ENCODE measurements at places on chromosomes 6 and 20. TPM values are rescaled to one million over a fixed set of nuclear protein-coding genes. Genes with fewer than 3 reads are reported as not detected.
A peak's percentile ranks its signal among the peaks of the same experiment; 100 is the strongest.

- no peak overlapping the region for H3K4me3 ChIP-seq
- no peaks in the 10 kb centered on the region for H3K27me3 ChIP-seq
- H3K4me1 ChIP-seq: no peaks in the 10 kb centered on the region
- H3K27ac ChIP-seq: no peak overlapping the region
- no peak for DNase-seq
Measured at GRCh38 chr6:11598687-11599086, 61.1 kb downstream of the TMEM170B start.

DNA sequence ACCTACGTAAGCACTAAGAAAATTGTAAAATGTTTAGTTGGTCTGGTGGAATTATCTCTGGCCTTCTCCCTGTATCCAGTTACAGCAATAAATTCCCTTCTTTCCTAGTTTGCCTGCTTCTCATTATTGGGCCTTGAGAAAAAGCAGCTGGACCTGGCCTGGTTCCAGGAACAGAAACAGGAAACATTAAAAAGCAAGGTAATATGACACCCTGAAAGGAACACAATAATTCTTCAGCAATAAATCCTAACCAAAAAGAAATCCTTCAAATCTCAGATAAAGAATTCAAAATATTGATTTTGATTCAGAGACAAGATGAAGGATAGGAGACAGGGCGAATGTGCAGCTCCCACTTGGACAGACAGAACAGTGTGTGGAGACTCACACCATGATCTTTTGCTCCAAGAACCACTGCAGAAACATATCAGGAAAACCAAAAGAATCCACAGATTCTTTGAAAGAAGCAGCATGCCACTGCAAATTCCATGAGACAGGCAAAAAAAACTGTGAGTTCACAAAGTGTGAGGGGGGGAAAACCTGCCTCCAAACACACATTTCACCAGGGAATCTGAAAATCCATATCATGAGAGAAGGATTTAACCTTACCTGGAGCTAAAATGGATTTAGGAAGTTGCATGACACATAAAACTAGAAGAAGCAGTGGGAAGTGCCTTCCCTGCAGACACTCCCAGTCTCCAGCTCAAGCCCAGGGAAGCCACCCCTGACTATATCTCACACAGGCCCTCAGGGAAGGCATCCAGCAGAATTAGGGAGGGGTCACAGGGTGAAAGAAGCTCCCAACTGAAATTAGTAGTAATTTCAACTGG lies 28.9 kb downstream of the TREM1 start:
- H3K4me3 ChIP-seq: no peak overlapping the region
- no peaks in the 10 kb centered on the region for H3K36me3 ChIP-seq
- no peaks in the 10 kb centered on the region for H3K4me1 ChIP-seq
- H3K27me3 ChIP-seq: no peaks in the 10 kb centered on the region

GRCh38 chr20:63080811-63081210 lies 74.0 kb upstream of the BHLHE23 start:
- H3K36me3 ChIP-seq: no peaks in the 10 kb centered on the region
- H3K4me1 ChIP-seq: no peaks in the 10 kb centered on the region
- no peak overlapping the region for H3K27ac ChIP-seq
- peaks cover 45% of the 10 kb centered on the region for H3K27me3 ChIP-seq
- DNase-seq: no peak
- no peak overlapping the region for H3K4me3 ChIP-seq

Gene OR2H2
- not detected for total RNA-seq

- H3K4me3 ChIP-seq: no peak overlapping the region
- H3K27me3 ChIP-seq: no peaks in the 10 kb centered on the region
- H3K4me1 ChIP-seq: no peaks in the 10 kb centered on the region
- DNase-seq: no peak
Measured at GRCh38 chr6:155050311-155050710, 55.2 kb downstream of the TIAM2 start.

DNA sequence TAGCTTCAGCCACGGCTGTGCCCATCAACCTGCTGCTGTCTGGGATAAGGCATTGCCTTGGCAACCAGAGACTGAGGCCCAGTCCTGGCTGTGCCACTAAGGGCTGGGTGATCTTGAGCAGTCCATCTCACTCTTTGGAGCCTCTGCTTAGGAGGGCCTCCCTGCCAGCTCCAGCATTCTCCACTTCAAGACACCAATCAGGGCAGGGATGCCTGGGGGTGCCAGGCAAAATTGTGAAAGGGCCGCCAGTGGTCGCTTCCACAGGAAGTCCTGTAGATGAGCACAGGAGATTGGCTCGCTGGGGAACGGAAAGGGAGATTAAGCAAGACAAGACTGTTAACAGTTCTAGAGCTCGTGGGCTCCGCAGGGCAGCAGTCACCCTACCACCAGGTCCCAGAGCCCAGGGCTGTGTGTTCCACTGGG lies at the start of gene RAB44:
TSS of gene RAB44 (plus strand) at position 346 of the 423 bp plus-strand sequence. CDS start 6,410 bp downstream, outside the sequence.
- H3K27ac ChIP-seq: no peak within 1 kb of the TSS
- no peak for DNase-seq
- no peak within 1 kb of the TSS for H3K4me3 ChIP-seq
- H3K27me3 ChIP-seq: no peaks in the 10 kb centered on the region

GRCh38 chr6:26215585-26216358 lies 128.5 kb downstream of the HFE start:
- DNase-seq: no peak
- H3K4me3 ChIP-seq: peak overlapping the region; percentile 11
- no peaks in the 10 kb centered on the region for H3K36me3 ChIP-seq

DNA sequence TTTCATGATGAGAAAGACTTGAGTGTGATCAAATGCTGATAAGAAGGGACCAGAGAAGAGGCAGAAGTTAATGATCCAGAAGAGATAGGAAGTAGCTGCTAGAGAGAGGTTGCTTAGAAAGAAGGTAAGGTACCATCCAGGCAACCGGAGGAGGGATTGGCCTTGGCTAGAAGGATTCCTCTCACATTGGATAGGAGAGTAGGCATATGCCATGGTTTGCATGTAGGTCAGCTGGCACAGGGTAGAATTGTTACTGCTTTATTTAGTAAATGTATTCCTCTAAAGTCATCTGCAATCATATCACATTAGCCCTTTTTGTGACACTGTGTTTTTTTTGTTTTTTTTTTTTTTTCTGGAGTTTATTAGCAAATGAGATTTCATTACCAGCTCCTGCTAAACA lies 580.9 kb upstream of the FLRT3 start:
- H3K36me3 ChIP-seq: no peaks in the 10 kb centered on the region
- no peak for DNase-seq
- H3K4me3 ChIP-seq: no peak overlapping the region
- no peak overlapping the region for H3K27ac ChIP-seq
- no peaks in the 10 kb centered on the region for H3K27me3 ChIP-seq

- no peak for DNase-seq
- no peaks in the 10 kb centered on the region for H3K4me1 ChIP-seq
- H3K27ac ChIP-seq: no peak overlapping the region
- H3K27me3 ChIP-seq: no peaks in the 10 kb centered on the region
Measured at GRCh38 chr20:1926237-1926636, 31.0 kb downstream of the SIRPA start.

DNA sequence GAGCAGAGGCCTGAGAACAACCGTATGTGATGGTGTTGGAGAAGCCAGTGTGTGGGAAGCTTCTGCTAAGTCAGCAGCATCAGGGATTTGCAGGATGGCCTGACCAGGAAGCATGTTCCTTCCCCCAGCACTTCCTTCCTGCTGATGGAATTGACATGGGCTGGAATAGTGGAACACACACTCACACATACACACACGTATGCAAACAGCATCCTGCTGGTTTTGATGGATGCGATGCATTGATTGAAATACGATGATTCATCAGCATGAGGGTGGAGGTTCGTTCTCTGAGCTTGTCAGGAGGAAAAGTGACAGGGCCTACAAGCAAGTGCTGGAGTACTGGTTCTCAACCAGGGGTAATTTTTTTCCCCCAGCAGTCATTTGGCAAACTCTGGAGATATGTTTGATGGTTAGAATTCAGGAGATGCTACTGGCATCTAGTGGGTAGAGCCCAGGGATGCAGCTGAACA lies 229.1 kb downstream of the NFATC2 start:
- no peaks in the 10 kb centered on the region for H3K27me3 ChIP-seq
- H3K4me1 ChIP-seq: no peaks in the 10 kb centered on the region
- DNase-seq: no peak
- no peaks in the 10 kb centered on the region for H3K36me3 ChIP-seq

Gene ISM1
- total RNA-seq: 0.55 TPM

GRCh38 chr6:135382182-135382628 lies 115.3 kb downstream of the AHI1 start:
- no peak for DNase-seq
- H3K27ac ChIP-seq: no peak overlapping the region
- H3K4me3 ChIP-seq: no peak overlapping the region
- no peaks in the 10 kb centered on the region for H3K36me3 ChIP-seq
- H3K27me3 ChIP-seq: no peaks in the 10 kb centered on the region

GRCh38 chr20:48186915-48187314 lies 401.6 kb upstream of the SULF2 start:
- H3K4me3 ChIP-seq: no peak overlapping the region
- H3K4me1 ChIP-seq: peaks cover 21% of the 10 kb centered on the region
- no peak for DNase-seq
- H3K27me3 ChIP-seq: no peaks in the 10 kb centered on the region
- no peak overlapping the region for H3K27ac ChIP-seq
- no peaks in the 10 kb centered on the region for H3K36me3 ChIP-seq

GRCh38 chr6:121042766-121043165 lies 291.5 kb downstream of the TBC1D32 start:
- H3K36me3 ChIP-seq: no peaks in the 10 kb centered on the region
- no peaks in the 10 kb centered on the region for H3K4me1 ChIP-seq
- H3K27ac ChIP-seq: no peak overlapping the region
- no peaks in the 10 kb centered on the region for H3K27me3 ChIP-seq
- H3K4me3 ChIP-seq: no peak overlapping the region
- DNase-seq: no peak

DNA sequence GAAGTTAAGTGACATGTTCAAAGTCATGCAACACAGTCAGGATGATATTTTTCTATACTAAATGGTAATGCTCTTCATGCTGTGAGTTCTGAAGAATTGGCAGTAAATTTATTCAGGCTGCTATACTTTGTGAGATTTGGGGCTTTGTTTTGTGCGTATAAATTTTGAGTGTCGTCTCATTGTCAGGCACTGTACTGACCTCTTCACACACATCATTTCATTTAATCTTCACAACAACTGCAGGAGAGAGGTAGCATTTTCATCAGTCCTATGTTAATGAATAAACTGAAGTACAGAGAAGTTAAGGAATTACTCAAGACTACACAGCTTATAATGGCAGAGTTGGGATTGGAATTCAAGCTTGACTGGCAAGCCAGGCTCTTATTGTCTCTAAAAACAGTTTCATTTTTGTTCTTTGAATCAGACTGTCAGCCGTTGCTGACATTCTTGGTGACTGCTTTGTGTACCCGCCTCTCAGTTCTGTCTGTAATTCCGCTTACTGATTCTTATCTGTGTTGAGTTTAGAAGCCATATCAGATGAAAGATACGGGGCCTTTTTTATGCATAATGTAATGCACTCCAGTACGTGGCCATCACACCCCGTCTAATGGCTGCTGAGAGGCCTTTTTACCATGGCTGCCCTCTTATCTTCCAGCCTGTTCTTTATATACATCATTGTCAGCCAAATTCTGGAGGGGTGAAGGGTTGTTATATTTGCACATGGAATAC lies 274.9 kb downstream of the UTRN start:
- H3K4me3 ChIP-seq: no peak overlapping the region
- H3K36me3 ChIP-seq: no peaks in the 10 kb centered on the region
- H3K27ac ChIP-seq: no peak overlapping the region
- H3K27me3 ChIP-seq: no peaks in the 10 kb centered on the region
- H3K4me1 ChIP-seq: no peaks in the 10 kb centered on the region

DNA sequence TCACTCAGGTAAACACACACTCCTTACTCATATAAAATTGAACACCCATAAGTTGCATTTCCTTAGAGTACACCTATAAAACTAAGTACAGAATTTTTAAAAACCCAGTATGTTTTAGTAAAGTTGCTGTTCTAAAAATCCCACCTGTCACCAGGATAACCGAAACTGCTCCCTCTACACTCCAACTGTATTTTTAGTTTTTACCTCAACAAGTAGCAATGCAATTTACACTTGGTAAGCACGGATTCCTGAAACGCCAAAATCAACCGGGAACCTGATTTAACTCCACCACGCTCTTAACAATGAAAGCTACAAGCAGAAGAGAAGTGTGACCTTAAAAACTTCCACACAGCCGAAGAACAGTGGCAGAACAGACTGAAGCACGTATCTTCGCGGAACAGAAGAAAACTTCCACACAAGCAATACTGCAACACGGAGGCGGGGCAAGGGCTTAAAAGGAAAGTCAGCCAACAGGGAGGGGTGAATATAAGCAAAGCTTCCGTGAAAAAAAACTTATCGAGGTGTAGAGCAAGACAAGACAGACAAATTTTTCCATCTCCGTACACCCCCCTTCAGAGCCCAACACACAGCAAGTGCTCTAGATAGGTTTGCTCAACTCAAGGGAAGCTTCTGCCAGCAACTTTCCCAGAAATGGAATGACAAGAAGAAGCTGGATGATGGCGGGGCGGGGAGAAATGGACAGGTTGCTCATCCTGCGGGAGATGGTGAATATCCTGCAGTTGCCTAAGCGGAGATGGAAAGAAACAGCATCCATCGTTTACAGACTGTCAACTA lies 1.4 kb downstream of the STAU1 start:
- peak overlapping the region; percentile 94 for H3K27ac ChIP-seq
- DNase-seq: peak; percentile 77
- H3K27me3 ChIP-seq: no peaks in the 10 kb centered on the region
- H3K4me1 ChIP-seq: peaks cover 11% of the 10 kb centered on the region

Gene CDH22
- not detected for total RNA-seq

- H3K4me3 ChIP-seq: no peak overlapping the region
- no peaks in the 10 kb centered on the region for H3K4me1 ChIP-seq
- no peak for DNase-seq
- no peak overlapping the region for H3K27ac ChIP-seq
- no peaks in the 10 kb centered on the region for H3K27me3 ChIP-seq
Measured at GRCh38 chr6:42197555-42198362, 3.0 kb upstream of the GUCA1B start.

GRCh38 chr20:576156-576555 lies 32.6 kb upstream of the CSNK2A1 start:
- no peaks in the 10 kb centered on the region for H3K36me3 ChIP-seq
- no peak for DNase-seq
- H3K27me3 ChIP-seq: peaks cover 43% of the 10 kb centered on the region
- H3K4me1 ChIP-seq: peaks cover 9% of the 10 kb centered on the region
- no peak overlapping the region for H3K4me3 ChIP-seq
- no peak overlapping the region for H3K27ac ChIP-seq

Gene SLC32A1
- total RNA-seq: not detected

DNA sequence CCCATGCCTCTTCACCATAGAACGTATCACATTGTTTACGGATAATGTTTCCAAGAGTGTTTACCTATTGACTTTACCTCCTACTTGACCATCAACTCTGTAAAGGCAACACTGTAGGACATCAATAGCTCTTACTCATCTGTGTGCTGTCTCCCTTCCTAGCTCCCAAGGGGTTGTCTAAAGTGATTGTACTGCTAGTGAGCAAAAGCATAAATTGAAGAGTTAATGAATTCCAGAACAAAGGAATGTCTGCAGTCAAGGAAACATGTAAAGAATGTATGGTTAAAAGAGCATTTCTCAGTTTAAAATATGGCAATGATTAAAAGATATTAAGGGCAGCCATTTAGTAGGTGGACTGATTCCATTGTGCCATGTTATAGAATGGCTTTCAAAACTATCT lies 985.4 kb downstream of the TBC1D32 start:
- no peaks in the 10 kb centered on the region for H3K36me3 ChIP-seq
- DNase-seq: no peak
- H3K4me3 ChIP-seq: no peak overlapping the region
- H3K4me1 ChIP-seq: no peaks in the 10 kb centered on the region
- no peak overlapping the region for H3K27ac ChIP-seq

Gene TMEM217
- total RNA-seq: 0.41 TPM
